Airway epithelial cell (primary cell): ENCODE measurements at places on chromosomes 6 and 20. TPM values are rescaled to one million over a fixed set of nuclear protein-coding genes. Genes with fewer than 3 reads are reported as not detected.

SCRT2 gene
- total RNA-seq = not detected in 2 replicates

ACTL10 gene
- 2.8 and 3.2 TPM in 2 replicates for total RNA-seq

PPP1R10 gene
- total RNA-seq = 16.3 and 29.3 TPM in 2 replicates

CYP39A1 gene
- 1.8 and 2.4 TPM in 2 replicates for total RNA-seq

TEAD3 gene
- 13.4 and 22.1 TPM in 2 replicates for total RNA-seq
